ENCODE measurements at places on chromosomes 1 and 21.

DNA sequence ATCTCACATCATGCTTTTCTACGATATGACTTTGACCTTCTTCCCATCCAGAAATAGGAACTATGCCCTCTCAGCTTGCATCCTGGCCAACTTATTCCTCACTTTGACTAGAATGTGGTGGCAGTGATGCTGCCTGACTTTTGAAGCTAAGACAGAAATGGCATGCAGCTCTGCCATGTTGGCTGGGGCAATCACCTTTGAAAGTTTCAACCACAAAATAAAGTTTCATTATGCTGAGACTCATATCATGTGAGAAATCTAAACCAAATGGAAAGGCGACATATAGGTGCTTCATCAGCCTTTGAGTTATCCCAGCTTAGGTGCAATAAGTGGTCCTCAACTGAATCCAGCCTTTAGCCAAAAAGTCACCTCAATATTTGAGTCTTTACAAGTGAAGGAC, 370.0 kb upstream of the CHRM3 start:
- DNase-seq, result no peak

GRCh38 chr1:211711315-211711705, 35.9 kb upstream of the NEK2 start:
- no peak for DNase-seq

DNA sequence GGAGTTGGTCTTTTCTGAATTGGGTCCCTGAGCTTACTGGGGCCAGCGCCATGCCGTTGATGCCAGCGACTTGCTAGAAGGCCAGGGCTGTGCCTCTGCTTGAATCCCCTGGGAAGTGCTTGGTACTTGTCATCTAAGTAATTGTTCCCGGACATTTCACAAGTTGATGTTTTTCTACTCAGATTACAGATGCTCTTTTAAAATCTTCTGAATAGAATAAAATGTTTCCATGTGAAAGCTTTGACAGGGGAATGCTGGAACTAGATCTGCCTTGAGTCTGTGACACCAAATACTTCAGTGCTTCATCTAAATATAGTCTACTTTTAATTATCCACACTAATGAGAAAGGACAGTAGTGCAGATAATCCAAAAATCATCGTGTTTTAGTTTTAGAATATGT, 38.3 kb downstream of the PTGFRN start:
- no peak for DNase-seq

GRCh38 chr1:38029685-38030511, 16.7 kb downstream of the POU3F1 start:
- DNase-seq, result peak; percentile 66

- DNase-seq, result no peak
These were observed 24.4 kb upstream of the NDC1 start for GRCh38 chr1:53862507-53862906.

DNA sequence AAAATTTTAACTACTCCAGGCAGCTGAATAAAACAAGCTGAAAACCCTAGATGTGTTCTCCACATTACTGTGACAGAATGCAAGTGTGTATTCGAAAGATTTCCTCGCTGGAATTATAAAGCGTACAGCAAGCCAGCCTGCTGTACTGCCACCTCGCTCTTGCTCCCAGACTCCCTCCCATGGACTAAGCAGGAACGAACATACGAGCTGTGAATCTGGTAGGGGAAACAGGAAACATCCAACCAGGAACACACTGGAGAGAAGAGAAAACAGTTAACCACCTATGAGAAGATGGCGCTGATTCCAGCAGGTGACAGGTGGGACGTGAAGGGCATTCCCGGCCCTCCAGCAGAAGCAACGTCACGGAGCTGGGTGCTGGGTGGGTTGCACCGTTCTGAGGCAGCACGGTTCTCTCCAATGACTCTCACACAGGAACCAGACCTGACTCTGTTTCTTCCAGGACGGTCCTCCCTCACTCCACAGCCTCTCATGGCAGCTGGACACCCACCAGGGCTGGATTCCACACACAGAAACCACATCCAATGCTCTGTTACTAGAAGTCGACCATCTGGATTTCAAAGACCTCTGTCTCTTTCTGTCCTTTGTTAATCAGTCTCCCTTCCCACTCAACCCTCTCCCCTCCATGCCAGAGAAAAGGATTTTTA, 219.2 kb downstream of the RERE start:
- DNase-seq, result no peak

- DNase-seq, result no peak
These were observed 90.9 kb downstream of the RGS7 start for GRCh38 chr1:241266121-241266520.

DNA sequence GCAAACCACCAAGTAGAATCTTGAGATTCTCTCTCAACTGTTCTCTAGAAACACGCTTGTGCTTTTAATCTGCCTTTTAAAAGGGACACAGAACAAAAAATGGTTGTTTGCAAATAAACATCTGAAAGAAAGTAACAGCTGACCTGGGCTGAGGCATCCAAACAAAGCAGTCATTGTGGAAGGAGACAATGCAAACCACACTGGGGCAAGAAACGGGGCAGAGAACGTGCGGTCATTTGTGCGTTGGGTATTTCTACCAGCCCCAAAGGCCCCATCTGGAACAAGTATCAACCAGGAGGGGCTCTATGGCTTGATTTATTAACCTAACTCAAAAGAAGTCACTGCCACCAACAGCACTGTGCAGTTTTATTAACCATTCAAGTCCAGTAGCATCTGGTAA, 6.0 kb downstream of the STMN1 start:
- no peak for DNase-seq

GRCh38 chr1:175702079-175702795, 41.2 kb downstream of the TNR start:
- no peak for DNase-seq

DNA sequence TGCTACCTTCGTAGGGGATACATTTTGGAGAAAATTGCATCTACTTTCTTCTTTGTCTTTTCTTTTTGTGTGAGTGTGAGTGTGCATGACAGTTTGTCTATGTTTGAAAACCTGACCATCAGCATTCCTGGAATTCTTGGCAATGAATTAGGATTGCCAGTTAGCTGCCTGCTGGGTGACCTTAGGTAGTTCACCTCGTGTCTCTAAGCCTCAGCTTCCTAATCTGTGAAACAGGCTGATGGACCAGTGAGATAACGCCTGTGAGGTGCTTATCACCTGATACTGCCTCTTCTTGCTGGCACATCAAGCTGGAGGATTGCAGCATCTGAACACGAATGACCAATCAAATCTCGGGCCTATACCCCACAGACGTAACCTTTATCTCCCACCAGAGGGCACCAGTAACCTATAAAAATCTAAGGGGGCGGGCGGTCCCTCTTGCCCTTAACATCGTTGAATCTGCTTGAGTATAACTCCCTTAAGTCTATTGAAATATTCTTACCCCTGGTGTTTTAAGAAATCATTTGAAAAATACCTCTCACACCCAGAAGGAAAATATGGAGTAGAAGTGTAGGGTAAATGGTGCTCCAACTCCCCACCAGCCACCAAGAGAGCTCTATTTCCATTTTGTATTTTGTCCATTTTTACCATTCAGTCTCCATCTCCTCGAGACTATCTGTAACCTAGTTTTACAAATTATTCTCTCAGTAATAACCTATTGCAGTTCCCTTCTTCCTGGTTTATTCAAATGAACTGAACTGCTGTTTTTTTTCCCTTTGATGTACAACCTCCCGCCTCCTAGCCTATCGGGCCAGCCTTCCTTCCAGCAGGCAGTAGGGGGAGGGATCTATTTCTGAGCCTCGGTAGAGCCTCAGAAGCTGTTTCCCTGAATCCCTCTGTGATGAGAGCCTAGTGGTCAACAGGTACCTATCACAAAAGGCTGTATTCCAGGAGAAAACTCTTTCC, 49.7 kb downstream of the MDM4 start:
- DNase-seq, result peak; percentile 46

- DNase-seq, result no peak
These were observed 72.6 kb upstream of the TRABD2B start for GRCh38 chr1:48069662-48070395.

- no peak for DNase-seq
These were observed 105.0 kb downstream of the KIAA0319L start for GRCh38 chr1:35452106-35452774.

- DNase-seq, result no peak
These were observed 1345.1 kb downstream of the NCAM2 start for GRCh38 chr21:22343303-22343702.

DNA sequence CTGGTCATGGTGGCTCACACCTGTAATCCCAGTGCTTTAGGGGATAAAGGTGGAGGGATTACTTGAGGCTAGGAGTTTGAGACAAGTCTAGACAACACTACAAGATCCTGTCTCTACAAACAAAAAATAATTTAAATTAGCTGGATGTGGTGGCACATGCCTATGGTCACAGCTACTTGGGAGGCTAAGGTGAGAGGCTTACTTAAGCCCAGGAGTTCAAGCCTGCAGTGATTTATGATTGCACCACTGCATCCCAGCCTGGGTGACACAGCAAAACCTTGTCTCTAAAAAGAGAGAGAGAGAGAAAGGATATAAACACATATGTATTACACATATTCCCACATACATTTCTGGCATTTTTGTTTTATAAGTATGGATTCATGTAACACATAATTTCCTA, 325.2 kb downstream of the DUSP10 start:
- no peak for DNase-seq

DNA sequence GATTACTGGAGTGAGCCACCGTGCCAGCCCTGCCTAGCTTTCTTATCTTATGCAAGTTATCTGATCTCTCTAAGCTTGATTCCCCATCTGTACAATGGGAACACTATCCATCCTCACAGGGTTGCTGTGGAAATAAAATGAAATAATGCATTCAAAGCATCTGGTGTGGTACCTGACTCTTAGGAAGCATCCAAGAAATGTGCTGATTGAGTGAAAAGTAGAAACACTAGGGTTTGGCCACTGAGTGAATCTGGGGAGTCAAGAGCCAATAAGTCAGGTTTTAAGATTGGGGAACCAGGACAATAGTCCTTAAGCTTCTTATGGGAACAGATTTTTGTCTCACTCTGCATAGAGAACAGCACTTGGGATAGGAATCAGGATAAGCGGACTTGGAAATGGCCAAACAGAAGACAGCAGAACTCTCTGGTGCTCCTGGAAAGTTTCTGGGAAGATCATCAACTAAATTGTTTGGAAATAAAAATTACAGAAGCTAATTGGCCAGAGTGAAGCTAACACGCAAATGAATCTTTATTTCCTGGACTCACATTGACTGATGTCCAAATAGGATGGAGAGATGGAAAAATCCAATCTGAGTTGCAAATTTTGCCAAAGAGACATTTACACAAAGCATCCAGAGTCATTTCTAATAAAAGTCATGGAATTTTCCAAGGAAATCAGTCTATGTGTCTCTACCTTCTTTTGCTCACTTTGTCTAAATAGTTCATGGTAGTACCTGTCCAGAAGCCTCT, 3.3 kb downstream of the PAFAH2 start:
- no peak for DNase-seq

DNA sequence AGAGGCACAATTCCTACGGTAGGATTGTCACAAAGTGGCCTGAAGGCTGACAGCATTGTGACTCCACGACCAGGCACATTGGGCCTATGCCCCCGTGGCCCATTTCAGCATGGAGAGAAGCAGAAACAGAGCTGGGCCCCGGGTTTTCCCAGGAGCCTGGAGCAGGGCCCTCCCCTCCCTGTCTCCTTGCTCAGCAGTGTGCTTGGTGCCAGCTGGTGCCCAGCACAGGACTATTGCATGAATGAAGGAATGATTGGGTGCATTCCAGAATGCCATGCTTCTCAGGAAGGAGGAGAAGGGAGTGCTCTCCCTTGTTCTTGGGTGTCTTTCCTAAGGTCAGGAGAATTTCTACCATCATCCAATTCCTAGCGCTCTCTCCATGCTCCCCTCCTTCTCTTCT, 33.7 kb downstream of the IER5 start:
- DNase-seq, result no peak

DNA sequence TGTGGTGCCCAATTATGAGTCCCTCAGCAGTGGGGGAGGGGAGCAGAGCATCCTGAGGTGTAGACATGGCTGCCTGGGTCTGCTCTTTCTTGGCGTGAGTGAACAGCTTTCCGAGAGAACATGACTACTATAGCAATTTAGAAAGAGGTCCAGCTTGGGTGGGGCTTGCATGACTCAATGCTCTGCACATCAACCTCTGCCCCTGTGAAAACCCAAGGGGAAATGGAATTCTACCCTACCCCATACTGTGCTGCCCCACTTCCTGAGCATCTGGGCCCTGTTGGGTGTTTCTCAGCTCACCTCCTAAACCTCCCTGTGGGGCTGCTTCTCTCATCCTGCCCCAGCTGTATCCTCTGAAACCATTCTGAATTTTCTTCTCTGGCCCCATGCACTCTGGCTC, 8.2 kb upstream of the AZIN2 start:
- no peak for DNase-seq

- DNase-seq, result no peak
These were observed 9.0 kb downstream of the CFH start for GRCh38 chr1:196660852-196661251.

- DNase-seq, result no peak
These were observed 43.2 kb downstream of the LRRC71 start for GRCh38 chr1:156963621-156964020.

DNA sequence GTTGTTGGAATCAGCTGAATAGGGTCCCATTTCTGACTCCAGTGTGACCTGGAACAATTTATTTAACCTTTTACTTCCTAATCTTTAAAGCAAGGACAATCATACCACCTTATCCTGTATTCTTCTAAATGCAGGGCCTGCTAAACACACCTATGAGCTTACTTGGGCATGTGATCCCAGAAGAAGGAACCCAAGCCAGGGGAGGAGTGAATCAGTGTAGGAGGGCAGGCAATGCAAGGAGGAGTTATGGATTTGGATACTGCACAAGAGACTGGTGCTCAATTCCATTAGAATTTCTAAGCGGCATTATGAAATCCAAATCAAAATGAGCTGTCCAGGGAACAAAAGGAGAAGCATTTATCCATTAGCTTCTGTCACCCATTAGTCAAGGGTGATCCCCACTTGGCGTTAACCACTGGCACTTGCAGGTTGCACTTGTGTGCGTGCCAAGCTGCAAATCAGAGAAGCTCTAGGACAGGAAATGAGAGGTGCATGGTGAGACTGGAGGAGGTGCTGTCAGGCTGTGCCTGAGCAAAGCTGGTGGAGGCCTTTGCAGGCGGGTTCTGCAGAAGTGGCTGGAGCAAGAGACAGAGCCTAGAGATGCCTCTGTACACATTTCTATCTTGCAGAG, 297.2 kb upstream of the PLXNA2 start:
- DNase-seq, result no peak

DNA sequence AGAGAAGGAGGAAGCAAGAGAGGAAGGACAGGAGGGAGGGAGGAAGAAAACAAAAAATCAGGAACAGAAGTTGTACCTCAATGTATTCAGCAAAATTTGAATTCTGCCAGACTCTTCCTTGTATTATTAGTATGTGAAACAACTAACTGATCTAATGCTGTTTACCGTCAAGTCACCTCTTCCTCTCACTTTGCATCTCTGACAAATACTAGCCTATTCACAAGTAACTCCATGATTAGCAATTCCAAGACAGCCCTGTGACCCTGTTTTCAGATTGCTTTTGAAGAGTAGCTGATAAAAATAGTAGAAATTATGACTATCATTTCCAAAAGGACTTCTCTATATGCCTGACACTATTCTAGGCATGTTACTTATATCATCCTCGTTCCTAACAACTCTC, 445.4 kb downstream of the NEGR1 start:
- DNase-seq, result no peak

GRCh38 chr1:119372503-119373086, 4.0 kb downstream of the HAO2 start:
- no peak for DNase-seq
